ENCODE measurements at places on chromosomes 2 and 18.

DNA sequence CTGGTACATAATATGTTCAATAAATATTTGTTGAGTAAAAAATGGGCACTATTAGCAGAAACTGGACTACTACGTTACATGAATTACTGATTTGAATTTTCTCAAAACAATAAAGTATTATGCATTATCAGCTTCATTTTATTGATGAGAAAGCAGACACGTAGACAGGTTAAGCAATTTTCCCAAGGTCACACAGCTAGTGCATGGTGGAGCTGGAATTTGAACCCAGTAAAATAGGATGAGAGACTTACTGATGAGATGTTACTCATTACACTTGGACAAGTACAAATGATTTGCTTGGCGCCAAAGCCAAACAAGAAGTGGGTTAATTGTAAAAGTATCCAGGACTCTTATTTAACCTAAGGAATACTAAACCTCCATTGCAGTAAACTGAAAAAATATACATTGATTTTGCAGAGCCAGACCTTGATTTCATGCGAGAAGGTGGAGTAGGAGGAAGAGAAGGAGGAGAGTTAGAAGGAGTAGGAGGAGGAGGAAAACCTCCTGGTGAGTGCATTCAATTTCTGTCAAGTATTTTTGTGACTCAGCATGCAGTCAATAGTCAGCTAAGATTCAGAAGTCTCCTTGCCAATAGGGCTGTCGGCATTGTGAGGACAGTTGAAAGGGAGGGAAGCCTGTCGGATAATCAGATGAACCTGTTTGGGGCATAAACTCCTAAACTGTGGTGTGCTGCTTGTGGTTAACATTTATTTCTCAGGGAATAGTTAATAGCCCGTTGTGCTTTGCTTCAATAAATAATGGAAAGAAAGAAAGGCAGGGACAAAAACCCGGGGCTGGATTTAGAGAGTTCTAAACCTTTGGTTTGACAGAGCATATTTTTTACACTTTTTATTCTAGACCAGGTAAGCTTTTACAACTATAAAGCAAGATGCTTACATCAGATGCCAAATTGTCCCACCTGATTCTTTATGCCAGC lies 77.0 kb upstream of the TACR1 start:
- DNase-seq, result no peak

DNA sequence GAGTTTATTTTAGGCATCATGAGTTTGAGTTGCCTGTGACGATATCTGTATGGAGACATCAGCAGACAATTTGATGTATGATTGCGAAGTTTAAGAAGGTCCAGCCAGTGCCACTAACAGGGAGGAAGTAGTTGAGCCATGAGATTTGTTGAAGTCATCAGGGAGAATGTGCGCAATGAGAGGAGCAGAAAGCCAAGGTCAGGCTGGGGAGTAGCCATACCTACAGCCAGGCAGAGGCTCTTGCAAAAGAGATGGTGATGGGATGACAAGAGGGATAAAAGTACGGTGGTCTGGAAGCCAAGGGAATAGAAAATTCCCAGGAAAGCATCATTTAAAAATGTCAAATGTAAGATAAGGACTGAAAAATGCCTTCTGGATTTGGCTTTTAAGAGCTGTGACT lies 51.2 kb downstream of the LIMS1 start:
- DNase-seq, result no peak

DNA sequence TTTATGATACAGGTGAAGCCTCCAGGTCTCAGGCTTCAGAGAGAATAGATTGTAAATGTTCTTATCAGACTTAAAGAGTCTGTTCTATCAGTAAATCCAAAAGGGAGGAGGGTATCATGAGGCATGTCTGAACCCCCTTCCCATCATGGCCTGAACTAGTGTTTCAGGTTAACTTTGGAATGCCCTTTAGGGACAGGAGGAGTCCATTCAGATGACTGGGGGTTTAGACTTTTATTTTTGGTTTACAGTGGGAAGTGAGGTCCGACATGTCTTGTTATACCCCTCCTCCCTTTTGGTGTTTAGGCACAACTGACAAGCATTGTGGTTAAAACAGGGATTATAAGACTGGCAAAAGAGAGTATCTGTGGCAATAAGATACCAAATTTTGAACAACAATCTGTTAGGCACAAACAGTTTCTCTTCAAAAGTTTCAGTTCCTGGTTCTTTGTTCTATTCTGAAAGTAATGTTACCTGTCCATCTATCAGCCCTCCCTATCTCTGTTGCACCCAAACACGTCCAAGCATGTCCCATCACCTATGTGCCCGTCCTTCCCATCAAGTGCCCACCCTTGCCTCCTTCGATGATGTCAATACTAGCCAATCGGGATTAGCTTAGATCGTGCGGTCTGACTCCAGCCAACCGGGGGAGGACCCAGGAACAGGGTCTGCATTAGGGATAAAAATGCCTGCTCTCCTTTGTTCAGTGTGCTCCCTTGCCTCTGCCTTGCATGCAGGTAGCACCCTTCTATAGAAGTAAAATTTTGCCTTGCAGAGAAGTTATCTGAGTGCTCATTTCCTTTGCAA lies 16.4 kb downstream of the TCF23 start:
- DNase-seq, result no peak

- DNase-seq, result no peak
Observed at GRCh38 chr18:49319590-49319989, 140.9 kb downstream of the DYM start.

DNA sequence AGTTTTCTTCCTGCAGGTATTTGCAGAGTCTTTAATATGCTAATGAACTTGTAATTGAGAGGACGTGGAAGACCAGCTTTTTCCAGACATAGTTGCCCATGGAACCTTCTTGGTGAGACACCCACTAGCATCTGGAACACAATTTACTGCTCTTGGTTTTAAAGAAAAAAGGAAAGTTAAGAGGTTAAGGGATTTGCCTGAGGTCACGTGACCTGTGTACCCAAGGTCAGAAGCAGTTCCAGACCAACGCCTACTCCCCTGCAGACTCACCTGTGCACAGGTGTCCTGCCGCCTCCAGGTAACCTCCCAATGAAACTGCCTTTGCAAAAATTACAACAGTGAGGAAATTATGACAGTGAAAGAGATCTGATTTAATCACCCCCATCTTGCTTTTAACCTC lies 172.7 kb downstream of the ANAPC1 start:
- no peak for DNase-seq

GRCh38 chr2:67825476-67825875 lies 237.3 kb downstream of the C1D start:
- DNase-seq, result no peak

DNA sequence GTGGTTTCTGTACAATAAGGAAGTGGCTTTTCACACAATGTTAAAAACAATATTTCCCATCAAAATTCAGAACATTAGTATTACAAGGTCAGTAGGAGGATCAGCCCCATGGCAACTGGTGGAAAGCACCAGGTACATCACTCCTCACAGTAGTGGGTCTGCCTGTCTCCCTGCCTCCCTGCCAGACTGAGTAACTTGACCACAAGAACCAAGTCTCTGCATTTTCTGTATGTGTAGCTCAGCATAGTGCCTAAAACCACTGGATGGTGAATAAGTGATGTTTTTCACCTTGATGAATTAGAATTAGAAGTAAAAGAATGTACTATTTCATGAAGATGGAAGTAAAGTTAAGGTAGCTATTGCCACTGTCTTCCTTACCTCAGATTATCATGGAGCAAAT lies 4.1 kb upstream of the WDR7 start:
- no peak for DNase-seq

GRCh38 chr2:174142290-174142689 lies 106.0 kb downstream of the OLA1 start:
- DNase-seq, result no peak

- no peak for DNase-seq
Observed at GRCh38 chr2:27715318-27716210, 51.9 kb downstream of the SLC4A1AP start.
